NCI-H446 treated with DMSO at 0.1 percent for 48 hours (cell line): ENCODE measurements at places on chromosomes 2 and 18.

GRCh38 chr18:74862094-74862493 lies 264.4 kb downstream of the ZNF407 start:
- no peak for DNase-seq

GRCh38 chr2:36497570-36498163 lies 100.3 kb downstream of the FEZ2 start:
- no peak for DNase-seq

DNA sequence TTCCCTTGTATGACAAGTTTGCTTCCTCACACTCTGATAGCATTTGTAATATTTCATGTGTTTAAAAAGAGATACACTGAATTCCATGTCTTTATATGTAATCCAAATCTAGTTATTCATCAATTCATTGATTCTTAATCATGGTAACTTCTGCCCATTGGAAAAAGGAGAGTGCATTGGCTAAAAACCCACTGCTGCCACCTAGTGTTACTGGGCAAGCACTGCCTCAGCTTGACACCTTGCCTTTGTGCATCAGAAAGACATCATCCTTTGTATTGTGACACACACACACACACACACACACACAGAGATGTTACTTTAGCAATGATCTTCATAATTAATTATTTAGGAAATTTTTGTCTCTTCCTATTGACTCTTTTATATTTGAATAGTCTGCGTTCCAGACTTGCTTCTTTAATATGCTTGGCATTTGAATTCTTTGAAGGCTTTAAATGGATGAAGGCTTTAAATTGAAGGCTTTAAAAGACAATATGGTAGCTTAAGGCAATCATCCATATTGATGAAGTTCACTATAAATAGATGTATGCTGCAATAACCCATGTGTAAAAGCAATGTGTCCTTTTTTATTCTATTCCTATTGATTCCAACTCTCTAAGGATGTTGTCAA lies 414.2 kb upstream of the CHST9 start:
- DNase-seq = no peak

GRCh38 chr2:181457741-181458425 lies 697 bp downstream of the ITGA4 start:
- peak; percentile 56 for DNase-seq
